SJSA1 (cell line): ENCODE measurements at places on chromosomes 6 and 20. TPM values are rescaled to one million over a fixed set of nuclear protein-coding genes. Genes with fewer than 3 reads are reported as not detected.

GRCh38 chr6:31430449-31430848 is 27.1 kb downstream of the MICA start:
- no peak overlapping the region for H3K4me3 ChIP-seq
- no peak for DNase-seq
- H3K4me1 ChIP-seq, result no peaks in the 10 kb centered on the region
- no peak overlapping the region for H3K27ac ChIP-seq
- no peaks in the 10 kb centered on the region for H3K27me3 ChIP-seq
- H3K36me3 ChIP-seq, result no peaks in the 10 kb centered on the region

GRCh38 chr6:166667796-166668610 is 41.0 kb upstream of the RPS6KA2 start:
- H3K27ac ChIP-seq, result no peak overlapping the region
- peaks cover 6% of the 10 kb centered on the region; the same call in 1 of the 2 replicates for H3K27me3 ChIP-seq
- H3K36me3 ChIP-seq, result no peaks in the 10 kb centered on the region
- no peak overlapping the region for H3K4me3 ChIP-seq

DNA sequence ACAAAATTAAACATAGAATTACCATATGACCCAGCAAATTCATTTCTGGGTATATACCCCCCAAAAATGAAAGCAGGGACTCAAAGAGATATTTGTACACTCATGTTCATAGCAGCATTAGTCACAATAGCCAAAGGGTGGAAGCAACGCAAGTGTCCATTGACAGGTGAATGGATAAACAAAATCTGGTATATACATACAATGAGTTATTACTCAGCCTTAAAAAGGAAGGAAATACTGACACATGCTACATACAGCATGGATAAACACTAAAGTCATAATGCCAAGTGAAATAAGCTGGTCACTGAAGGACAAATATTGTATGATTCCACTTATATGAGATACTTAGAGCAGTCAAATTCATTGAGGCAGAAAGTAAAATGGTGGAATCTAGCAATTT is 5.3 kb upstream of the STX11 start:
- peaks cover 22% of the 10 kb centered on the region for H3K4me1 ChIP-seq
- no peaks in the 10 kb centered on the region for H3K27me3 ChIP-seq
- H3K36me3 ChIP-seq, result peaks cover 1% of the 10 kb centered on the region; the same call in 1 of the 2 replicates
- no peak overlapping the region for H3K4me3 ChIP-seq
- no peak overlapping the region for H3K27ac ChIP-seq

- DNase-seq, result no peak
- H3K36me3 ChIP-seq, result no peaks in the 10 kb centered on the region
These were observed 11.5 kb upstream of the SSR1 start for GRCh38 chr6:7324520-7324919.

GPR6 gene
- total RNA-seq, result not detected in 2 replicates

C4A gene
- 0.47 and 1.4 TPM in 2 replicates for total RNA-seq
